ENCODE measurements at places on chromosomes 4 and X.

DNA sequence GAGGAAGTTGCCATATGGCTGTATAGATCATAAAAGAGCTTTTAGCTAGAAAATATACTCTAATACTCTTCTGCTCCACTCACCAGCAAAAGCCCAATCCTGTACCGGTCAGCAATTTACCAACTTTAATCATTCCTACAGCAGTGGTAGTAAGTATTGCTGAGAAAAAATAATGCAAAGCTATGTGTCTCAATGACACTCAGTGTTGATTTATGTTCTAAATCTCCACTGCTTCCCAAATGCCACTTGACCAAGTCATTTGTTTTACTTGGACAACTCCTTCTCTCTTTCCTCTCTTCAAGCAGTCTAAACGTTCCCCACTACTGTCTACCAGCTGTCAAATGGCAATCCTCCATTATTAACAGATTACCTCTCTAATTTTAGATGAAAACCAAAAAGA is 201.8 kb upstream of the GK2 start:
- DNase-seq = no peak

DNA sequence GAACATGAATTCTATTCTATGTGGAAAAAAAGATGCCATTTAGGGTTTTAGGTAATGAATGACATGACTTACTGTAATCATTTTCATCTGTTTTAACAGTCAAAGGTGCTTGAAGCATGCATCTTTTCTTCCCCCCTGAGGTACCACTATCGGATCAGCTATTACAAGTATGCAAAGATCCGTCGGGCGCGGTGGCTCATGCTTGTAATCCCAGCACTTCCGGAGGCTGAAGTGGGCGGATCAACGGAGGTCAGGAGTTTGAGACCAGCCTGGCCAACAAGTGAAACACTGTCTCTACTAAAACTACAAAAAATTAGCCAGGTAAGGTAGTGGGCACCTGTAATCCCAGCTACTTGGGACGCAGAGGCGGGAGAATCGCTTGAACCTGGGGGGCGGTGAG is 241.3 kb downstream of the ARAP2 start:
- no peak for DNase-seq

- DNase-seq = no peak
Measured at GRCh38 chr4:48028696-48029095, 12.1 kb downstream of the NIPAL1 start.

DNA sequence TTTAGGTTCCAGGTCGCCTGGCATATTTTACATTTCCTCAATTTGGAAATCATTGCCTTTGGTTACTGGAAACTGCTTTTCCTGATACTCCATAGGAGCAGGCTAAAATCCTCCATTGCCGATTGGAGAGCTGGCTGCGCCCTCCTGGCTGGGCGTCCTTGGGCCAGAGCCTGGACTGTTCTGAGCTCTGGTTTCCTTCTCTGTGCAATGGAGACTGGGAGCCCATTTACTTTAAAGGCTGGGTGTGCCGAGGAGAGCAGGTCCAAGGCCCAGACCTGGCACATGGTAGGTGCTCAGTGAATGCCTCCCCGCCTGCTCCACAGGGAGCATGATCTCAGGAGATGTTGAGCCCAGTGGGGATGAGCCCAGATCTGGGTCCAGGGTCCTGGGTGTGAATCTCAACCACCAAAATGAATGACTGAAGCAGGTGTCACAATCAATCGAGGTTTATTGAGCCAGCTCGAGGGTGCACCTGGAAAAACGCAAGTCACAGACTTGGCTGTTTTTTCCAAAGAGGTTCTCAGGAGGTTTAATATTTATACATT is 50.0 kb downstream of the EVC start:
- no peak for DNase-seq

DNA sequence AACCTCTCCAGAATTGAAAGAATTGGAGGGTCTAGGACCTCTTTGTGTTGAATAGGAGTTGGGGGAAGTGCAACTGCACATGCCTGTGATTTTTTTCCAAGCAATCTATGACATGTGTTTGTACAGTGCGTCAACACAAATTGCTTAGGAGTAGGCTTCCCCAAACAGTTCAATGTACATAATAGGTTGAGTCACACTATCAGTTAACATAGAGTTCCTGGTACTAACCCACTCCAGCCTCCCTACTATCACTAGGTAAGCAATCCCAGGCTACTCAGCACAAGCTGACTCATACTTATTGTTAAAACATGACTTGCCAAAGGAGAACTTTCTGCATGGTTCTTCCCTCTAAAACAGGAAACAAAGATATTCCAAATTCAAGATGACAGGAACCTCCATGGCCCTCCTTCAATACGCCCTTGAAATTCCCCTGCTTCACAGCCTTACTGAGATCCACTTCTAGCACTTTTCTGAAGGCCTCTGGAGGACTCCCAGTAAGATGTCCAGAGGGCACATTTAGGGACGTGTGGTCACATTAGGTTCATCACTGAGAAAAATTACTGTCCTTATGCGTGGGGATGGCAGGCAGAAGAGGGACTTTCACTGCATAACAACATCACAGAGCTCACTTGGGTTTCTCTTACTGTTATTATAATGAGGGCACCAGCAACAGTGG is 8.4 kb upstream of the VSIG1 start:
- no peak for DNase-seq

GRCh38 chr4:958696-959337 is 14.6 kb downstream of the DGKQ start:
- DNase-seq = no peak

- DNase-seq = no peak
Measured at GRCh38 chrX:37958525-37959211, 47.7 kb upstream of the SYTL5 start.

DNA sequence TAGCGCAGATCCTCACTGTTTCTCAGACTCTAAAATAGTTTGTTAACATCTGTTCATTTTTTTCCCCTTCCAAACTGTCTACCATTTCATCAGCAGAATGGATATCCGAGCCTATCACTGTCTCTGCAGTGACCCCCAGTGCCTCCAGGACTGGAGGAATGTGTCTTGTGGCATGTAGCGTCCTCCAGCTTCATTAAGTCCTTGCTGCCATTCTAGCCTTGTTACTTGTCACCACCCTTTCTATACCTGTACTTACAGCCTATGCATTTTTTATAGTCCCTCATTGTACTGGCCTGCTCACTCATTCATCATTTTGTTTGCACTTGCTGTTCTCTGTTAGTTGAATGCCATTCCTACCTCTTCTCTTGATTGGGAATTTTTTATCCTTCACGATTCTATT is 179.1 kb downstream of the BMPR1B start:
- DNase-seq = no peak

- DNase-seq = peak; percentile 13
Measured at GRCh38 chrX:107686792-107687191, 58.5 kb downstream of the PRPS1 start.

DNA sequence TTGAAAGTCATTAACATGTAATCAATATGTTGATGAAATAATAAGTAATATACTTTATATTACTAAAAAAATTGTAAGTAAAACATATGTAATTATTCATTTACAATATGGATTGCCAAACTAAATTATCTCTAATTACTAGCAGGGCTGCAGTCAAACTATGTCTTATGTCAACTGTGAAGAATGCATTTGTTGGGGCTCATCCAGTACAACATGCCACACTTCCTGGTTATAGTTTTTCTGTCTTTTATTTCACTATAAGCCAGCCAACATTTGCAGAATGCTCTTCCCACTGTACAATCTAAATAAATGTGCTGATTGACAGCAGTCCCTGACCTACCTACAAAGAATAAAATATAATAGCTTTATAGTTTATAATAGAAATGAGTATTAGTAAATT is 975.4 kb upstream of the NDST4 start:
- no peak for DNase-seq

DNA sequence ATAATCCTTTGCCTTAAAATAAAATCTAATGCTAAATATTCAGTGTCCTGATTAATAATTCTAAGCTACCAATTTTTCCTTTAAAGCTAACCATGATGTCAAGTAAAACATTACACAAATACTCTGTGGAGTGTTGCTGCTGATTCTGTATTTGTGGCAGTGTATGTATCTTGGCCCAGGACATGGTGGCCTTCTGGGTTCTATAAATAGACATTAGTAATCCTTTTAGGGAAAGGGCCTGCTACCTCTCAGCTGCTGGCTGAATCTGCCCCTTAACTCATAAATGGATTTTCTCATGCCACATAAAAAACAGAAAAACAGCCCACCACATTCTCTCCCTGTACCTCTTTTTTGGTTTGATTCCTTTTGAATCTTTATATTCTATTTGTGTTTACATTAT is 1.2 kb upstream of the XK start:
- no peak for DNase-seq

DNA sequence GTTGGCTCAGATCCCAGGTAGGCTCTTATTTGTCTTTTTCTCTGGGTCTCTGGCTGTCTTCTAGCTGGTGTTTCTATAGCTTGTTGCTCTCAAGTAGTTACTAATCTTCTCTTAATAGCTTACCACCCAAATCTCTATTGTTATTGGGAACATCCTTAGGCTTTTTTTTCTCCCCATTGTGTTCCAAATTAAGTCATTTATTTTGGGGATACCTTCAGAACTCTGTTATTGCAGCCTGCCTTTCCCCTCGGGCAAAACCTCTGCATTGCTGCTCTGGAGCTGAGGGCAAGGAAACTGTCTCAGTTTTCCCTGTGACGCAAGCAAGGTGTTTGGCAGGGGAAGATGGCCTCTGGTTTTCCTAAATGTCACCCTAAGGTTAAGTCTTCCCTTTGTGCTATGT is 338.1 kb upstream of the ZCCHC13 start:
- DNase-seq = no peak

DNA sequence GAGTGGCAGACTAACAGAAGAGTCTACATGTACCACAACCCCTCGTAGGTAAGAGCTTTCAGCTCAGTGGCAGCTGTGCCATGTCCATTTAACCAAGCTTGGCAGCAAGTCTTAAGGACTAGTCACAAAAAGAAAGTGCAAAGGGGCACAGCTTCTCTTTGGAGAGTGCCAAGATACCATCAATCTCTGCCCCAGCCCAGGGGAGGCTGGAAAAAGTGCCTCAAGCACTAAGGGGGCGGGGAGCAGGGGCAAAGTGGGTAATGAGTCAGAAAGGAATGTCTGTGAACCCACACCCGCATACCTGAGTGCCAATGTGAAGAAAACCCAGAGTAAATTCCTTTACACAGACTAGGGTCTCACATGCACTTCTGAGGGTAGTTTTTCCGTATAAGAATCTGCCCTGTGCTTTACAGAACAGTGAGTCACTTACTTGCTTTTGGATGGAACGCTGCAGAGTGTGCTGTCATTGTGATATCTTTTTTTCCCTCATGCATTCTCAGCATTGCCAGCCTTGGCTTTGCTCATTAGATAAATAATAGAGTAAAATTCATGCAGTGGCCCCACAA is 219.8 kb downstream of the ZNF674 start:
- no peak for DNase-seq

DNA sequence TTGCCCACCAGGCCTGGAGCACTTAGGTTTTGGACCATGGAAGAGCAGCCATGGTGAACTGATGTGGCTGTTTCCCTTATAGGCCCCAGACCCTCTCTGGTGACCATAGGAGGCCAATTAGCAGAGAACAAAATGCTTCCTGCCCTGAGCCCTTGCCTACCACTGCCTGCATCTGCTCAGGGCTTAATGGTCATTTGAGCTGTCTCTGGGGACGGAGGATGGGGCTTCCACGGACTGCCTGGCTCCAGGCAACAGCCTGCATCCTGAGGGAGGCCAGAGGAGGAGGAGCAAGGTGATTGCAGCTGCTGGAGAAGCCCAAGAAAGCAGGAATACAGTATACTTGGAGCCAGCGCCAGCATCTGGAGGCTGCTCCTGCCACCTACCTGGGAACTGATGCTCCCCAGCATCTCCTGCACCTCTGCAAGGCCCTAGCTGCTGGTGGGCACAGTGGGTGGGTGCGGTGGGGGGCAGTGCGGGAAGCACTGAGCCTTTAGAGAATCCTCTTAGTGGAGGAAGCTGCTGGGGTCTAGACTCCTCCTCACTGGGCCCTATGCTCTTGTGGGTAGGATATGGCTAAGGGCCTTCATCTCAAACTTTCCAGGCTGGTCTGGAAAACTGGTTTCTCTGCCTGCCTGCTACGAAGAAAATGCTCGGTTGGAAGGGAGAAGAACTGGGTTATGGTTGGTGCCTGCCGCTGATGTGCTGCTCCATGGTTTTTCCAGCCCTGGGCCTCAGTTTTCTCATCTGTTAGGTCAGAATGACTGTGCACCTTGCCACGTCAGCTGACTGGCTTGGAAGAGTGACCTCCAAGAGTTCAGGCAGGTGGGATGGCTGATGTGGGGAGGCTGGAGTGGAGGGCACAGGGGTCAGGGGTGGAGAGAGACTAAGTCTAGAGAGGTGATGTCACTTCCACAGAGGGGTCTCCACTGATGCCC is 158.8 kb upstream of the PJA1 start:
- no peak for DNase-seq

- DNase-seq = peak; percentile 36
Measured at GRCh38 chrX:16807976-16808542, 21.8 kb downstream of the TXLNG start.

- no peak for DNase-seq
Measured at GRCh38 chrX:51860679-51861078, 32.7 kb upstream of the MAGED1 start.

- peak; percentile 71 for DNase-seq
Measured at GRCh38 chr4:128847082-128847724, 37.7 kb downstream of the JADE1 start.

- no peak for DNase-seq
Measured at GRCh38 chr4:184362396-184362795, 112.0 kb downstream of the IRF2 start.

- DNase-seq = no peak
Measured at GRCh38 chr4:177041356-177041755, 248.6 kb upstream of the VEGFC start.

DNA sequence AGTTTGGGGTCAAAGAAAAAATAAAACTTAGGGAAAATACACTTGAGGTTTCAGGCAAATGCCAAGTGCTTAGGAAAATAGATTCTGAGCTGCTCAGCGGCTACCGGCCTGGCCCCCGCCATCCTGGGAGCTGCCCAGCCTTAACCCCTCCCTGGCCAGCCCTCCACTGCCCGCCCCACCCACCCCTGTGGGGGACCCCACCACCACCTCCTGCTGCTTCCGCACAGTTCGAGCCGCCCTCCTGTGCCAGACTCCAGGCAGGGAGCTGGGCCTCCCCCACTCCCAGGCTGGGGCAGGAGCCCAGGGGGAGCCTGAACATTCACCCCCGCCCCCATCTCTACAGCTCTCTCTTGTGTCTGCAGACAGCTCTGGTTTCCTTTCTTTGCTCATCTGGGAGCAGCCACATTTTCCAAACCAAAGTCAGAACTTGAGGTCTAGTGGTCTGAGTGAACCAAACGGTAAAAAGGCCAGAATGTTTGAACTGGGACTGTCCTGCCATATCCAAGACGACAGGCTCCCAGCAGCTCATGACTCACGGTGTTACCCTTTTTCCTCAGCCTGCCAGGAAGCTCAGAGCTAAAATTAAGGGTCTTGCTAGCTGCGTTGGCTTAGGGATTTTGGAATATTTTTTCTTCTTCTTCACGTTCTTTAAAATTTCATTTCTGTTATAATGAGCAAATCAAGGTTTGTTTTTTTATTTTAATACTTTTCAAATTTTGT is 4.7 kb upstream of the FGFR3 start:
- DNase-seq = no peak
